ENCODE measurements at places on chromosomes 13 and 19.
A peak's percentile ranks its signal among the peaks of the same experiment; 100 is the strongest.

GRCh38 chr13:93670866-93671265 lies 444.3 kb downstream of the GPC6 start:
- DNase-seq, result no peak

GRCh38 chr19:55358943-55359908 lies 3.8 kb downstream of the GARIN5B start:
- no peak for DNase-seq

DNA sequence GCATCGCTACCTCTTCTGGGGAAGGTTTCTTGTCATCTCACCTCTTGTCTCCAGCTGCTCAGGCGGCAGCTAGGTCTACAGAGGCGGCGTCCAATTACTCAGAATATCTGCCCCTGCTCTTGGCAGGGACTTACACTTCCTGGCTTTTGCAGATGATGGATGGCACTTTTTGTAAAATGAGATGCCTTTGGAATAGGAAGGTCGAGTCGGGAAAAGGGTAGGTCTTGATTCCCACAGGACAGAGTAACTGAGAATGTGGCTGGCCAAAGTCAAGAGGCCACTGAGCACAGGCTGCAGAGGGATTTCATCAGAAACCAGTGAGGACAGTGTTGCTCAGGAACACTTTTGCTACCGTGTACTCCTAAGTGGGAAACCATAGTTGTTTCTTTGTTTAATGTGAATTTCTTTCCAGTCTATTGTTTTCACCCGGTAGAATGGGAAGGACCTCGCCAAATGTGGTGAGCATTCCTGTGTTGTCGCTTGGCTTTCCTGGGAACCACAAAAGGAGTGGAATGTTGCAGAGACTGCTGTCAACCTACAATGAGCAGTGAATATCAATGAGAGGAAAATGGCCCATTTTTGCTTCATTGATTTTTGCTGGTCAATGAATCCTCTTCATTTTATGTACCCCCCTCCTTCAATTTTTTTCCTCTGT lies 383.7 kb downstream of the HS6ST3 start:
- no peak for DNase-seq

GRCh38 chr13:24086642-24087041 lies 73.9 kb upstream of the SPATA13 start:
- DNase-seq, result no peak

DNA sequence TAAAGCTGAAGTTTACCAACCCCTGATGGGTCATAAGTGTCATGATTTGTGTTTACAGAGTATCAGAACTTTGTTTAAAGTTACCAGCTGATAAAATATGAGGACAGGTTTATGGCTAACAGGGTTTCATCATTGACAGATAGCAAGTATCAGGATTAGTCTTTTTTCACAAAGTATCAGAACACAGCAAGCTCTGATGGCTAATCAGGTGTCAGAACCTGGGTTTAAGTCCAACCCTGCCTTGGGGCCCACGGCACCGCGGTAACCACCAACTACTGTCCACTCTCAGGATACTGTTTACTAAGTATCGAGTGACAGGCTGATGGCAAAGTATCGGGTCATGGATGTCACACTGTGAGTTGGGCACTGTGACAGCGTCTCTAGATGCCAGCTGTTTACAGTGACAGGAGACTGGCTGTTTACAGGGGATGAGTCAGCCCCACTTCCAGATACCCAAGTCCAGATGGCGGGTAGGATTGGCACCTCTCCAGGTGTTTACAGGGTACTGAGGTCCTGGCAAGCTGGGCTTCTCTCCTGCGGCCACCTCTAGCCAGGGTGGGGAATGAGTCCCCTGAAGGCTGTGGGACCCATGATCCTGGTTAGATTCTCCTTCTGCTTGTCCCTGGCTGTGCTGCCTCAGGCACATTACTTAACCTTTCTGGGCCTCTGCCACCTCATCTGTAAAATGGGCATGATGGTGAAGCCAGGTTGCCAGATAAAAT lies 21.8 kb downstream of the ARRDC2 start:
- DNase-seq, result no peak

DNA sequence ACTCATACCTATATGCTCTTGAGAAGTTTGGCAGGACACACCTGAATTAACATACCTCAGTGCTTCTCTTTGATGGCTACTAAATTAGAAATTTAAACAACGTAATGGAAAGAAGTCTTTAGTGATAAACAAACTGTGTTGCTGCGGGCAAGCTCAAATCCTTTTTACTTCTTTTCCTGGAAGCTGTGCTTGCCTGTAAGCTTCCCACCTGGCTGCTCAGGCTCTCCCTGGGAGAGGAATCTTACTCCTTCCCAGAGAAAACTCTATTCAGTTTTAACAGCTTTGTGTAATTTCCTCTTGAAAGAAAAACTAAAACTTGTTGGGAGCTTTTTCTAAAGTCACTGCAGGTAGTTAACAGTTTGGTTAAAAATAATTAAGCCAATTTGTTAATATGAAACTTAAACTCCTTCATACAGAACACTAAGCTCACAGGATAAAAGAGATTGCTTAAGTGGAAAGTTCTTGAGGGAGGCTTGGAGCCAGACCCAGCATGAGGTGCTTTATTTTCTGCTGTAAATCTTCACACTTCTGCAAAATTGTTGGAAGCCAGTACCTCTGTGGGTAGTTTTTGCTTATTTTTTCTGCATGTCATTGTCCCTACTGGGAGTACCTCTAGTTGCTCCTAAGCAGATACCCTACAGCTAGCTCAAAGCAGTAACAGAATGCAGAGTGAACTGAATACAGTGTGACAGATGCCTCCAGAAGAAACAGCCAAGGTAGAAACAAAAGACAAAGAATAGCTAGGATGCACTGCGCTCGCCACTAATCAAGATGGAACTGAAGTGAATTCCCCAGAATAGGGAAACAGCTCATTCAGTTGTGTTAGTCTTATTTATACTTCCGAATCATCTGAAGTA lies 1253.0 kb downstream of the PCDH17 start:
- no peak for DNase-seq

DNA sequence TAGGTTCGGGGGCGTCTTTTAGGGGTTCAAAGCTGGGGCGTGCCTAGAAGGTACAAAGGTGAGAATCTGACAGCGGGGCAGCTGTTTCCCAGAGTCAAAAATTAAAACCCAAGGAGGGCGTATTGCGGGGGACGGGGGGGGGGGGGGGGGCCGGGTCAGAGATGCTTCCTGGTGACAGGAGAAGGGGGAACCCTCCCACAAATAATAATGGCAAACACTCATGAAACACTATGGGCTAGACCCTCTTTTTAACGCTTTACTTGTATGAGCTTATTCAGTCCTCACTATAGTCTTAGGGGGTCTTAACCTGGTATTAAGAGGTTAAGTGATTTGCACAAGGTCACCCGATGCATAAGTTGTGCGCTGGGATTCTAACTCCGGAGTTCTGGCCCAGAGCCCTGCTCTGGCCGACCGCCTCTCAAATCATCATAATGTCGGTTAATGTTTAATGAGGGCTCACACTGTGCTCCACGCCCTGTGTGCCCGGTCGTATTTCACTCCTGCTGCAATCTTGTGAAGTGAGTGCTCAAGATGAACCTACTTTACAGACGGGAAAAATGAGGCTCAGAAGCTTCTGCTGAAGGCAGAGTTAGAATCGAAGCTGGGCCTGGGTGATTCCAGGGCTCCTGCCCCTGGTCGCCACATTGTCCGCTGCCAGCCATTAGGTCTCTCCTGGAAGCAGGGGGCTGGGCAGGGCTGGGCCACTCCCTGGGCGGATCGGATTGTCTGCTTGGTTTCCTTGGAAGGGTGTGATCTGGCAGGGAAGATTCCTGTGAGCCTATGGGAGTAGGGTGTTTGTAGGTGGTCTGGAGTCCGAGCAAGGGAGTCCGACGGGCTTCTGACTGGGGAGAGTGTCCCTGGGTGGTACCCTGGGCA lies 964 bp downstream of the PAK4 start:
- DNase-seq, result peak; percentile 57

DNA sequence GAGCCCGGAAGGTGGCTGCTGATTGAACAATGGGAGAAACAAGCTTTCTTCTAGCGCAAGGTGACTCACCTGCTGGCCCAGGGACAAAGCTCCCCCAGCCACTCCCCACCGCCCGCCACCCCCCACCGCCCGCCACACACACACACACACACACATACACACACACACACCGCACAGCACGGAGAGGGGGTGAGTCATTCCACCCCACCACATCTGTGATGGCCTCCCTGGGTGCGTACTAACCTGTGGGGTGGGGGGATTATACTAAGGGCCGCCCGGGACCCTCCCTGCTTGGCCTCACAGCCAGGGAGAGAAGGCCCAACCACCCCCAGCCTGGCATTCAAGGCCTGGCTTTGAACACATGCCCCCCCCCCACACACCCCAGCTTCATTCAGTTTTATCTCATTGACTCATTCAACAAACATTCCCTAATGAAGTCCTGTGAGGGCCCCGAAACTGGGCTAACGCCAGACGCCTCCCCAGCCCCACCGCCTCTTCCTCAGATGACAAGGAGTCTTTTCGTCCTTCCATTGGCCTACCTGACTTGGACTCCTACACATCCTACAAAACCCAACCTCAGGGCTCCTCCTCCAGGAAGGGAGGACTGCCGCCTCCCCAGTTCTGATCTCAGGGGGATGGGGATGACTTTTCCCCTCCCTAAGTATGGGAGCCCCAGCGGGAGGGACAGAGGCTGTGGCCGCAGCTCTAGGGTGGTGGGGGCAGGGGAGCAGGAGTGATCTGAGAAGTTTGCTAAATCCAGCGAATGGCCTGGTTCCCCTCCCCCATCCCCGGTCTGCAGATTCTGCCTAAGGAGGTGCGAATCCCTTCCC lies 5.8 kb upstream of the ONECUT3 start:
- DNase-seq, result no peak

Data from right forelimb (tissue), 1 donor.